NCI-H1694 treated with DMSO at 0.1 percent for 48 hours (cell line): ENCODE measurements at places on chromosomes 7 and 10.

- DNase-seq = no peak
These were observed 710.6 kb upstream of the GALNT17 start for GRCh38 chr7:70421319-70421718.

GRCh38 chr7:17320102-17320497 is 21.6 kb downstream of the AHR start:
- DNase-seq = no peak

GRCh38 chr10:127877699-127878098 is 15.0 kb downstream of the CLRN3 start:
- DNase-seq = no peak

DNA sequence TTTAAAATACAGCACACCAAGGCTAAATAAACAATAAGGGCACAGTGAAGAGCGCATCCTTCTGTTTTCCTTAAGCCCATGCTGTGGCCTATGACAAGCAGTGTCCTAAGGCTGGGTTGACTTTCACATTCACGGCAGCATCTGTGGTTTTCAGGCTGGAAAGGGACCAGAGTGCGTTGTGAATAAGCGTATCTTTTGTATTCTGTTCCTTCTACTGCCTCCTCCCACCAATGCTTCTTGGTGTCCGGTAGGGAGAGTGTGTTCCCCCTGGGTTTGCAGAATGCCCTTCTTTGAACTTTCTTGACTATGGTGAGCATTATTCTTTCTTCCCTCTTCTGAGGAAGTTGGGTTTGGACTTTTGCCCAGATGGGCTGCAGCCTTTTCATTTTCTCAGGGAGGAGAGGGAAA is 73.6 kb downstream of the ABCA13 start:
- no peak for DNase-seq

DNA sequence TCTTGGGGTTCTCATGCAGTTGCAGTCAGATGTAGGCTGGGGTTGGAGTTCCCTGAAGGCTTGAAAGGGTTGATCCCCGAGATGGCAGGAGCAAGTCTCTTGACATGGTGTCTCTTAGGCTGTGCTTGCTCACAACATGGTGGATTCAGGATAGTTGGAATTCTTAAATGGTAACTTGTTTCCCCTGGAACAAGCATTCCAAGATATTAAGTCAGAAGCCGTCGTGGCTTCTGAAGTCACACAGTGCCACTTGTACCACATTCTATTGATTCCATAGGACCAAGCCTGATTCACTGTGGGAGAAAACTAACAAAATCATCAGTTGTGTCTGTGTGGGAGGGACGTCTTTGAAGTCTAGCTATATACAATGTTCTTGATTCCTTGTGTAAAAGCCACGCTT is 3.5 kb upstream of the SLC35B4 start:
- DNase-seq = no peak

GRCh38 chr10:128480601-128481000 is 354.4 kb upstream of the MKI67 start:
- no peak for DNase-seq

DNA sequence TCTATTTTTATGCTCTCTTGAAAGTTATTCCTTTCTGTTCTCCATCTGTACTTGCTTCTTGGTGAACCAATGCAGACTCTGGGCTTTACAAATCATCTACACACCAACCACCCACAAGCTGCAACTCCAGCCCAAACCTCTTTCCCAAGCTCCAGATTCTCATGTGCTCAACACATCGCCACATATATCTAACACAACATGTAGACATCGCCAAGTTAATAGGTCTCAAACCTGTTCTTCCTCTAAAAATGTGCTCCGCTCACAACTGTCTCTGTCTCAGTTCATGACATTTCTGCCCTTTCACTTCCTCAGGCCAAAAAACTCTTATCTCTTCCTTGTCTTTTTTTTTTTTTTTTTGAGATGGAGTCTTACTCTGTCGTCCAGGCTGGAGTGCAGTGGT is 95.7 kb upstream of the EEPD1 start:
- DNase-seq = no peak

- DNase-seq = no peak
These were observed 6.7 kb upstream of the AIFM2 start for GRCh38 chr10:70139151-70139996.

DNA sequence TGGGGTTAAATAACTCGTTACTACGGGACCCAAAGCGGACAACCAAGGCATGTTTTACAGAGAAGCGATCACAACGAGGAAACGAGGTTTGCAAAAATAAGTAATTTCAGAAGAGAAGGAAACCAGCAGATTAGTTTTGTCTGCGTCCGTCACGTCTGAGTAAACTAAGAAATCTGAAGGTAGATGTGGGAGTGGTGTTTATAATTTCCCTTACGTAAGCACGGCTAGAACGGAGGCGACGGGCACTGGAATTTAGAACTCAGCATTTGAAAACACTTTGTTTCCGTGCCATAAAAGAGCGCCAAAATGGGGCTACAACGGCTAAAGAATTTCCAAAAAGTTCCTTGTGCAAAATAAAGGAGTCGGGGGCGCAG is 718 bp upstream of the UMAD1 start:
- no peak for DNase-seq

GRCh38 chr10:29598851-29599311 is 35.9 kb downstream of the SVIL start:
- DNase-seq = no peak

DNA sequence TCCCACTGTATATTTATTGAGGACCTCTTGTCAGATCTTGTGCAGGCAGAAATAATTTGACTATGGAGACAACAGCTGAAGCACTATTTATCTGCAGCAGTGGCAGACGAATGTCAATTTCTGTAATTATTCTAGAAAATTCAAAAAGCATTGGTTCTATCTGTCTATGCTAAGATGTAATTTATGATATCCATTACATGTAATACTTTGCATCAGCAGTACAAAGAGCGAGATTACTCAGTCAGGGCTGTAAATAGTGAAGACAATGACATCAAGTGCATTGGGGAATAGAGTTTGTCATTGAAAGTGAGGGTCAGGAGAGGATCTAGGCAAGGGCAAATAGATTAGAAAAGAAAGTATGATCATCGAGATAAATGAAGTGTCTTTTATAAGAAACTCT is 508.2 kb downstream of the ZWINT start:
- no peak for DNase-seq

GRCh38 chr10:99395750-99396445 is 34.5 kb downstream of the GOT1 start:
- DNase-seq = no peak

- no peak for DNase-seq
These were observed 23.8 kb downstream of the MAPK8 start for GRCh38 chr10:48330269-48330668.

- DNase-seq = no peak
These were observed 3.2 kb upstream of the NCOA4 start for GRCh38 chr10:46033602-46034011.

DNA sequence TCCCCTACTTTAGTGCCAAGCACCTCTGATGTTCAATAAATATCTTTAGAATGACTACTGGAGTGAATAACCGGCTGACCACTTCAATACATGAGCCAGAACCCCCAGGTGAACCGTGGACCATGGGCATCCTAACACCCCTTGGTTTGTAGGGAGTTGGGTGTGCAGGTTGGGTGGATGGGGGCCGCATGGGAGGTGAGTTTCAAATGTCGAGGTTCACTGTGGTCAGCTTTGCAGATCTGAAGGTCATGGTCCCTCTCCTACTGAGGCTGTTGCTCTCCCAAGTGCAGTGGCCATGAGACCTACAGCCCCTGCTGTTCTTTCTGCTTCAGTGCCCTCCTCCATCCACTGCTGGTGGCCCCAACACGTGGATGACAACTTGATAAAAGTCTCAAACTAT is 178.0 kb upstream of the MKI67 start:
- DNase-seq = no peak

DNA sequence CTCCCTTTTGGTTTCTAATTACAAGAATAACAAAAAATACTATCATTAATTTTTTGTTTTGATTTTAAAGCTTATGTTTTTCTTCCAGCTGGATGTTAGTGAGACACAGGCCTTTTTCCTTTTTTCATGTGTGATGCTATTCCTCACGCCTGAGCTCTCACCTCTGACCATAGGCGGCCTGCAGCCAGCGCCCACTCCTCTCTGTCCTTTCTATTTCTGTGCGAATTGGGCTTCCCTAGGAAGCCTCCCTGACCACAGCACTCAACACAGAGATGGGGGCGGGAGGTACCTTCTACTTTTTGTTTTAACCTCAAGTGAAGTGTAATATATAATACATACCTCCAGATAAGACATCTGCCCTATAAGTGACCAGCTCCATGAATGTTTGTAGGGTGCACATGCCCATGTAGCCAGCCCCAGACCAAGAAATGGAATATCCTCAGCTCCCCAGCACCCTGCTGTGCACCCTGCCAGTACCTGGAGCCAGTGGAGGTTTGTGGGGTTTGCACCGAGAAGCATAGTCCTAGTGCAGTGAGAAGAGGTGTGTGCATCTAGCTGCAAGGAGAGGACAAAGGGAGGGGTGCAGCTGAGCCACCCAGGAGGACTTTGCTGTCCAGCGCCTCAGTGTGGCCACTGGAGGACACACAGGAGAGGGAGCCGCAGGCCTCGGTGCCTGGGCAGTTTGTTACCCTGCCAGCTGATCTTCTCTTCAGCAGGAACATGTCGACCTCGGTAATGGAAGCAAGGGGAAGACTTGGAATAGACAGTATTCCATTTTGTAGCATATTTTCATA is 38.5 kb downstream of the BNIP3 start:
- no peak for DNase-seq

- DNase-seq = no peak
These were observed 41.3 kb upstream of the TRIL start for GRCh38 chr7:28999427-28999826.

- no peak for DNase-seq
These were observed 10.1 kb downstream of the ITGB8 start for GRCh38 chr7:20340839-20341238.

GRCh38 chr10:75233444-75234016 is 2.2 kb downstream of the COMTD1 start:
- no peak for DNase-seq

DNA sequence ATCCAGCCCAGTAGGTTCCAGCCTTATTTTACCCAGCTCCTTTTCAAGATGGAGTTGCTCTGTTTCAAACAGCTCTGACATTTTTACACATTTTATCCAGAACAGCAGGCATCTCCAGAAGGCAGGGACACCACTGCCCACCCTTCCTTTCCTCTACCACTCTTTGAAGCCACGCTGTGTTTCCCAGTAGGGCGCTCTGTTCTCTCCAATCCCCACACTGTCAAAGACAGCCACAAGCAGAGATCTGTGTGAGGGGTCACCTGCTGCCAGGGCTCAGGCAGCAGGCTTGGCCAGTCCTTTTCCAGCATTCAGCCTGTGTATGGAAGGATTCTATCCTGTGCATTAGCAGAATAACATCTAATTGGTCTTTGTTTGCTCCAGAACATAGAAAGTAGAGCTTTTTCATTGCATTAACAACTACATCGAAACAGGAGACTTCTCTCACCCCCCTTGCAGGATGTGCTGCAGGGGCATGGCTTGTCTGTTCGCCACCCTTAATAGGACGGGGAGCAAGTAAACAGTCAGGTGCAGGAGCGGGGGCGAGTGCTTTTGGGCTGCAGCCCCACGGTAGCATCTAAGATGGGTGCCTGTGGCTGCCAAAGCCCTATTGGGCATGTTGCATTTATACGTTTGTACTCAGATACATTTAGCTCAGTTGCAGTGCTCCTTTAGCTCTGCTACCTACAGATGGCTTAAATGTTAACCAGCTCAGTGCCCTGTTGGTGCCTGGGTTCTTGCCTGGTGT is 326.1 kb downstream of the GALNT17 start:
- DNase-seq = no peak

DNA sequence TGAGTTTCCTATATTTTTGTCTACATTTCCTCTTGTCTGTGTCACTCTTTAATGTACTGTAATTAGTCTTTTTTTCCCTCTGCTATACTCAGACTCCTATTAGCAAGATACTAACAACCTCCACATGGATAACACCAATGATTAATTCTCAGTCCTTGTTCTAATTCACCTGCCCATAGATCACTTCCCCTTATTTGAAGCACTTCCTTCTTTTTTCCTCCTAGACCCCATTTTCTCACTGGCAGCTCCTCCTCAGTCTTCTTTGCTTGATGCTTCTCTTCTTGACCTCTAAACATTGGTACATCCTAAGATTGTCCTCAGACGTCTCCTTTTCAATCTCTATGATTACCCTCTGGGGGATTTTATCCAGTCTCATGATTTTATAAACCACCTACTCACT is 98.2 kb upstream of the IMMP2L start:
- no peak for DNase-seq

- DNase-seq = no peak
These were observed 67.8 kb downstream of the GSAP start for GRCh38 chr7:77348371-77348813.

- DNase-seq = no peak
These were observed 183.4 kb downstream of the ADARB2 start for GRCh38 chr10:1553951-1554350.

DNA sequence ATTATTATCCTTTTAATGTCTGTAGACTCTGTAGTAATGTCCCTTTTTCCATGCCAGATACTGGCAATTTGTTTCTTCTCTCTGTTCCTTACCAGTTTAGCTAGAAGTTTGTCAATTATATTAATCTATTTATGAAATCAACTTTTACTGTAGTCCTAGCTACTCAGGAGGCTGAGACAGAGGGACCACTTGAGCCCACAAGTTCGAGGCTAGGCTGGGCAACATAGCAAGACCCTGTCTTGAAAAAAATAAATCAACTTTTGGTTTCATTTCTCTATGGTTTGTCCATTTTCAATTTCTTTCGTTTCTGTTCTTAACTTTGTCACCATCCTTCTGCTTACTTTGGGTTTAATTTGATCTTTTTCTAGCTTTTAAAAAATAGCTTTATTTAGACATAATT is 42.5 kb upstream of the PLA2G12B start:
- no peak for DNase-seq

GRCh38 chr7:39199006-39199405 is 221.3 kb downstream of the POU6F2 start:
- DNase-seq = no peak

DNA sequence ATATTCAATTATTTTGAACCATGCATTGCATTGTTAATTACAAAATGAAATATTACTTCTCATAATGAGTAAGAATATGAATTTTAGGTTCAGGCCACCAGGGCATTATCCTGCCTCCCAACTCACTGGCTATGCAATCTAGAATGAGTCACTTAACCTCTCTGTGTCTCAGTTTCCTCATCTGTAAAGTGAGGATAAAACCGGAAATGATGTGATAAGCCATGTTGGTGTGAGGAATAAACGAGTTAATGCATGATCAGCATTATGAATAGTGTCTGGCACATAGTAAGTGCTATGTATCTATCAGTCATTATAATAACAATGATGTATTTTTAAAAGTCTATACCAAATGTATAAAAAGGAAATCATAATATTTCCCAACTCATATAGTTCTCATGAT is 85.5 kb downstream of the SEMA3D start:
- DNase-seq = no peak

GRCh38 chr7:28245123-28245878 is 64.7 kb upstream of the JAZF1 start:
- DNase-seq = no peak

- DNase-seq = no peak
These were observed 124.0 kb upstream of the ZEB1 start for GRCh38 chr10:31194986-31195385.

GRCh38 chr7:140084972-140085371 is 22.2 kb upstream of the PARP12 start:
- no peak for DNase-seq

- DNase-seq = no peak
These were observed 1200.3 kb upstream of the LRRN3 start for GRCh38 chr7:109890622-109891021.
